ENCODE measurements at places on chromosomes 5 and 9.
A peak's percentile ranks its signal among the peaks of the same experiment; 100 is the strongest.

- DNase-seq, result no peak
- H3K27me3 ChIP-seq, result no peaks in the 10 kb centered on the region
- no peaks in the 10 kb centered on the region for H3K36me3 ChIP-seq
- H3K4me1 ChIP-seq, result no peaks in the 10 kb centered on the region
Observed at GRCh38 chr5:24742334-24742733, 97.6 kb upstream of the CDH10 start.

DNA sequence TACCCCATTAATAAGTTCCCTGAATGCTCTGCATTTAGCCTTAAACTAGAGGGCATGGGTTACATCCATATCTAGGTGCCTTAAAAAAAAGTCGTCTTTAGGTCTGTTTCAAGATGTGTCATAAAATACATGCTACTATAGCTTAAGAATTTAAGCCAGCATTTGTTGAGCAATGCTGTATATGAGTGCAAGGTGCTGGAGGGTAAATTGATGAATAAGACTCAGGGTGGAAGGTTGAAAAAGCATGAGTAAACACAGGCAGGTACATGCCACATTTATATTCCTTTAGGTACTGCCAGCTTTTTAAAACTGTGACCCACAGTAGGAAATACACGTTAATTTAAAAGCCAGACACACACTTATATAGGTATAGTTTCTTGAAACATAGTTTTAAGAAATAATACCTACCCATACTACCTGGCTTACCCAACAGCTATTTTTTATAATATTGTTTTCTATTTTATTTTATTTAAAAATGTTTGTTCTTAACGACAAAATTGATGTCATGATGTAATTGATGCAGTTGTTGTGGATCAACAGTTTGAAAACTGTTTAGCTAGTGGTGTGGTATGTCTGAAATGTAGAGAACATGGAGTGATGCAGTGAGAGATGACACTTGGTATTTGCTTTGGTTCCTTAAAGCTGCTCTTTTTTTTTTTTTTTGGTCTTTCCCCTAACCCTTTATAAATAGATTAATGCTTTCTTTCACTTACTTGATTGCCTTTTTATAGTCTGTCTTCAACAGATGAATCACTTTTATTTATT, 3.9 kb downstream of the HMGCR start:
- no peaks in the 10 kb centered on the region for H3K4me1 ChIP-seq
- H3K36me3 ChIP-seq, result no peaks in the 10 kb centered on the region
- no peak overlapping the region for H3K27ac ChIP-seq
- no peak for DNase-seq
- H3K27me3 ChIP-seq, result no peaks in the 10 kb centered on the region
- H3K4me3 ChIP-seq, result no peak overlapping the region

DNA sequence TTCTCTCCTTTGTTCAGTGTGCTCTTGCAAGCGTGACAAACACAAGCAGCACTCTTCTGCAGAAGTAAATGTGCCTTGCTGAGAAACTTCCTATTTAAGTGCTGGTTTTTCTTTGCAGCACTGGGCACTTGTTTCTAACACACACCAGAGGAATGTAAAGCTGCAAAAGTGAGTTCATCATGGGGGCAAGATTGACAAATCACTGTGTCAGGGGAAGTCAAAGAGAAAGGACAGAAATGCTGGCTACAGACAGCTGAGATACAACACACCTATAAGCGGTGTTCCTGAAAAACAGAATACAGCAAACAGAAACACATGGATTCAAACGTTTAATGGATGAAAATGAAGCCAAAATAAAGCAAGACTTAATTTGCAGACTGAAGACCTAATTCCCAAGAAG, 19.6 kb downstream of the ROR2 start:
- H3K4me3 ChIP-seq, result no peak overlapping the region
- no peaks in the 10 kb centered on the region for H3K36me3 ChIP-seq
- H3K27ac ChIP-seq, result no peak overlapping the region
- no peaks in the 10 kb centered on the region for H3K4me1 ChIP-seq

DNA sequence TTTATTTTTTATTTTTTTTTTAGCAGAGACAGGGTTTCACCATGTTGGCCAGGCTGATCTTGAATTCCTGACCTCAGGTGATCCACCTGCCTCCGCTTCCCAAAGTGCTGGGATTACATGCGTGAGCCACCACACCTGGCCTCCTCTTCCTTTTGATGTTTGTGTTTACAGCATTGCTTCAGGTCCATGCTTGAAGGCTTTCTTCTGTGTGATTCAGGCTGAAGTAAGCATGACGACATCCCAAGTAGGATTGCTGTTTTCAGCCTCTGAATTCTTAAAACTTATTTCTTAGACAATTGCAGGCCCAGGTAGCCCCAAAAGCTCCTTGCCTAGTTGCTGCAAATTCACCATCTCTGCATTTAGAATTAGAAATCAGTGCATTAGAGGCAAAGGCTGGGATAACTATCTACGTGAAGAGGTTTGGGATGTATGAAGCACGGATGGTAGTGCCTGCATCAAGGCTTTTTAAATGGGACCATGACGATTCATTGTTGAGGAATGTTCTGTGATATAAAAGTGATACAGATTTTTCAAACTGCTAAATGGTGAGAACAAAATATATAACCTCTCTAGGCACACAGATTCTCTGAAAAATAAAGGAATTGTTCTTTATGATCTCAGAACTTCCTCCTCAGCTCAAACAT, 3.0 kb upstream of the ETF1 start:
- peaks cover 27% of the 10 kb centered on the region for H3K4me1 ChIP-seq
- no peak overlapping the region for H3K27ac ChIP-seq
- no peaks in the 10 kb centered on the region for H3K27me3 ChIP-seq
- no peak for DNase-seq
- H3K36me3 ChIP-seq, result no peaks in the 10 kb centered on the region
- H3K4me3 ChIP-seq, result no peak overlapping the region

DNA sequence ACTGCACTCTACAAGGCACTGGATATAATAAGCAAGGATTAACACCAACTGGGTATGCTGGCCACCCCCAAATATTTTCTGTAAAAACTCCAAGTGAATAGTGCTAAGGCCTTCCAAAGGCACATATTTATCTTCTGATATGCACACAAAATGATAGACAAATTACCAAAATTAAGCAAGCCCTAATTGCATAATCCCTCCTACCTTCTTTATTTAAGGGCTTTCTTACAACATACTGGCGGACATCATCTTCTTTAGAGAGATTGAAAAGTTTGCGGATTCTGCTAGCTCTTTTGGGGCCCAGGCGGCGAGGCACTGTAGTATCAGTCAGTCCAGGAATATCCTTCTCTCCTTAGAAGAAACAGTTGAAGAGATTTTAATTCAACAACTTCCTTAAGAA, 1.9 kb downstream of the RPS6 start:
- no peaks in the 10 kb centered on the region for H3K27me3 ChIP-seq
- DNase-seq, result no peak
- peaks cover 7% of the 10 kb centered on the region for H3K36me3 ChIP-seq
- H3K4me1 ChIP-seq, result no peaks in the 10 kb centered on the region
- H3K27ac ChIP-seq, result peak overlapping the region; percentile 95

GRCh38 chr5:40033009-40033408, 608.2 kb upstream of the DAB2 start:
- no peaks in the 10 kb centered on the region for H3K4me1 ChIP-seq
- no peaks in the 10 kb centered on the region for H3K27me3 ChIP-seq
- no peak overlapping the region for H3K4me3 ChIP-seq
- DNase-seq, result no peak

DNA sequence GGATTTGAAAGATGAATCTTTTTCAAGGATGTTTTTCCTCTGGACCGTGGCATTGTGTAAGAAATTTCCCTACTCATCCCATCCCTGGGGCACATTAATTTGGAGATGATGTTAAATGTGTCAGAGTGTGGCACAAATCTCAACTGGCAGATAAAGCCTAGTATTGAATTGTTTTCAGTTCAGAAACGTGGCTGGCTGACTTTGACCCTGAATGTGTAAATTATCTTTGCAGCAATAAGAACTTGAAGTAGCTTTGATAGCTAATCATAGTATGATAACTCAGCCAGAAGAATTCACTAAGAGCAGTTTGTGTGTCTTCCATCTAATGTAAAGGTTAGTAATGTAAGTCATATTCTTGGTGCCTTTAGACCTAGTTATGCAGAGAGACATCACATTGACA, 238.4 kb upstream of the DMRT1 start:
- DNase-seq, result no peak
- H3K27ac ChIP-seq, result no peak overlapping the region
- H3K4me1 ChIP-seq, result no peaks in the 10 kb centered on the region
- no peaks in the 10 kb centered on the region for H3K36me3 ChIP-seq
- H3K4me3 ChIP-seq, result no peak overlapping the region

DNA sequence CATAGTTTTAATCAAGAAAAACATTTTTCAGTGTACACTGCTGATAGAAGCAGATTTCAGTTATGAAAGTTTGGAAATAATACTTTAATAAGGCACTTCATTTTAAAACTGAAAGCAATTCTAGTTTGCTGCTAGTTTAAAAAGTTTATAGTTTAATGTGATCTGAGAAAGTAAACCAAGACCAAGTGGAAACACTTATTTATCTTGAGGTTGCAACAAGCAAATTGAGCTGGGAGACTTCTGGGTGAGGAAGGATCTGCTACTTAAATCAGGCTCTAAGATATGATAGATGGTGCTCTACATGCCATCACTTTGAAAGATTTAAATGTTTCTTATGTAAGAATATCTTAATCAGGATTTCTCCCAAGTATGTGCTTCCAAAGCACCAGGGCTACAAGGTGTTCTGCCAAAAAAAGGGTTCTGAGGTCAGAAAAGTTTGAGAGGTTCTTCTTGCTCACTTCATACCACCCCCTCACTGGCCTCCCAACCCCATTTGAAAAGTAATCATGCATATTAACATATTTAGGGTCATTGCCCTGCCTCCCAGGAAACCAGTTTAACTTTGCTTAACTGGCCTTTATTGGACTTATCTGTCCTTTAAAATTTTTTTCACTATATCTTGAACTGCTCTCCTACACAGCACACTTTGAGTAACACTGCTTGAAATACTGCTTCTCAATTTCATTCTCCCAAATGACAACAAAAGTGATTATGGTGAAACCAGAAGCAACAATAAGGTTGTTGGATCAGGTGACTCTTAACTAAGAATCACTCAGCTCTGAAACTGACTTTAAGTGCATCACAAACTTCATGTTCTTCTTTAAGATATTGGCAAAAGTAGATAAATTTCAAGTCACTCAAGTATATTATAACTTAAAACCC, 15.5 kb downstream of the SLC44A1 start:
- H3K4me3 ChIP-seq, result no peak overlapping the region
- peak overlapping the region; percentile 16 for H3K27ac ChIP-seq
- H3K36me3 ChIP-seq, result no peaks in the 10 kb centered on the region

DNA sequence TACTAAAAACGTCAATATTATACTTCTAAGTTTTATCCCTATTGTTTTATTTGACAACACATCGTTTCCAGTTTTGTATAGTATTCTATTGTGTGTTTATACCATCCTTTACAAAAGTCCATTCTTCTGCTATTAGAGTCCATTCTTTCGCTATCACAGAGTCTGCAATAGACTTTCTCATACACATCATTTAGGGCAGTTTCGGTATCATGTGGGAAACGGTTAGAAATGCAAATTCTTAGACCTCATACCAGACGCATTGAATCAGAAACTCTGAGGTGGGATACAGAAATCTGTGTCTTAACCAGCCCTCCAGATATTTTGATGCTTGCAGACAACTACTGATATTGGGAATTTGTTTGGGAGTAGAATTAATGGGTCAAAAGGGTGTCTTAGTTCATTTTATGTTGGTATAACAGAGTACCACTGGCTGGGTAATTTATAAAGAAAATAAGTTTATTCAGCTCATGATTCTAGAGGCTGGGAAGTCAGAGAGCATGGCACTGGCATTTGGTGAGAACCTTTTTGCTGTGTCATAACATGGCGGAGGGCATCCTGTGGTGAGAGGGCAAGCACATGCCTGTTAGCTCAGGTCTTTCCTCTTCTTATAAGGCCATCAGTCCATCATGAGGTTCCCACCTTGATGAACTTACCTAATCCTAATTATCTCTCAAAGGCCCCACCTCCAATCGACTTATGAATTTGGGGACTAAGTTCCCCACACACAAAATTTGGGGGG, 21.1 kb downstream of the CARTPT start:
- no peaks in the 10 kb centered on the region for H3K27me3 ChIP-seq
- no peaks in the 10 kb centered on the region for H3K36me3 ChIP-seq
- no peak overlapping the region for H3K27ac ChIP-seq
- no peaks in the 10 kb centered on the region for H3K4me1 ChIP-seq
- no peak for DNase-seq

- no peak overlapping the region for H3K27ac ChIP-seq
- peaks cover 8% of the 10 kb centered on the region for H3K27me3 ChIP-seq
- peaks cover 6% of the 10 kb centered on the region for H3K4me1 ChIP-seq
- DNase-seq, result no peak
Observed at GRCh38 chr9:78298046-78298765, 1.3 kb downstream of the PSAT1 start.

- no peaks in the 10 kb centered on the region for H3K36me3 ChIP-seq
- H3K27me3 ChIP-seq, result no peaks in the 10 kb centered on the region
- no peak for DNase-seq
Observed at GRCh38 chr5:137071526-137071925, 427.6 kb downstream of the SPOCK1 start.

DNA sequence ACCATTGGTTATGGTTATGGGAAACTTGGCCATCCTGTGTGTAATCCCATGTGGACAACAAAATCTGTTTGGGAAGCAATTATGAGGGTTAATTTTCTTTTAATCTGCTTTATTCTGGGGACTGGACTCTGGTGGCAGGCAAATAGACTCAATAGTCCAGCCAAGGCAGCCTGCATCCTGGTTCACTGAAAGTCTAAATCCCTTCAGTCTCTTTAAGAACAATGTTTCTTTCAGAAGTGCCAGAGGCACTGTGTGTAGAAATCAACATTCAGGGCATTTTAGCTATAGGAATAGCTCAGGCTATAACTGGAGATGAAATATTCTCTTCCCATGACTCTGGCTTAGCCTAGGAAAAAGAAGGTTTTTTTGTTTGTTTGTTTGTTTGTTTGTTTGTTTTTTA, 118.0 kb downstream of the SPATA31D1 start:
- no peaks in the 10 kb centered on the region for H3K36me3 ChIP-seq
- no peak for DNase-seq
- H3K27me3 ChIP-seq, result no peaks in the 10 kb centered on the region
- H3K4me3 ChIP-seq, result no peak overlapping the region
- H3K4me1 ChIP-seq, result no peaks in the 10 kb centered on the region

DNA sequence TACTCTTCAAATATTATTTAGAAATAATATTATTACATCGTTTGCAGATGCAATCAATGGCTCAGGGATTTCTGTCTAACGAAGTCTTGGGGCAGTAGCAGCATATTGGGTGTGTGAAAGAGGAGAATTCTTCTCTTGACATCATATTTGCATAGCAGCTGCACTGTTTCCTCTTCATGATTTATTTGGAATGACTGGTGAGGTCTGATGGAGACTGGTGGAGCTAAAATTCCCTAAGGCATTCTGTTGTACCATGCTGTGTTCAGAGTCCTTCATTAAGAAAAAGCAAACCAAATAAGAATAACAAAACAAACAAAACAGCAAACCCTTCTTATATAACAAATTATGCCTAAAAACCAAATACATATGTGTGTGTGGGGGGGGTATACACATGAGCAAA, 177.6 kb downstream of the DIRAS2 start:
- no peaks in the 10 kb centered on the region for H3K27me3 ChIP-seq
- no peaks in the 10 kb centered on the region for H3K36me3 ChIP-seq
- H3K4me3 ChIP-seq, result no peak overlapping the region
- H3K4me1 ChIP-seq, result no peaks in the 10 kb centered on the region
- no peak overlapping the region for H3K27ac ChIP-seq
